ENCODE measurements at places on chromosomes 11 and 22.

DNA sequence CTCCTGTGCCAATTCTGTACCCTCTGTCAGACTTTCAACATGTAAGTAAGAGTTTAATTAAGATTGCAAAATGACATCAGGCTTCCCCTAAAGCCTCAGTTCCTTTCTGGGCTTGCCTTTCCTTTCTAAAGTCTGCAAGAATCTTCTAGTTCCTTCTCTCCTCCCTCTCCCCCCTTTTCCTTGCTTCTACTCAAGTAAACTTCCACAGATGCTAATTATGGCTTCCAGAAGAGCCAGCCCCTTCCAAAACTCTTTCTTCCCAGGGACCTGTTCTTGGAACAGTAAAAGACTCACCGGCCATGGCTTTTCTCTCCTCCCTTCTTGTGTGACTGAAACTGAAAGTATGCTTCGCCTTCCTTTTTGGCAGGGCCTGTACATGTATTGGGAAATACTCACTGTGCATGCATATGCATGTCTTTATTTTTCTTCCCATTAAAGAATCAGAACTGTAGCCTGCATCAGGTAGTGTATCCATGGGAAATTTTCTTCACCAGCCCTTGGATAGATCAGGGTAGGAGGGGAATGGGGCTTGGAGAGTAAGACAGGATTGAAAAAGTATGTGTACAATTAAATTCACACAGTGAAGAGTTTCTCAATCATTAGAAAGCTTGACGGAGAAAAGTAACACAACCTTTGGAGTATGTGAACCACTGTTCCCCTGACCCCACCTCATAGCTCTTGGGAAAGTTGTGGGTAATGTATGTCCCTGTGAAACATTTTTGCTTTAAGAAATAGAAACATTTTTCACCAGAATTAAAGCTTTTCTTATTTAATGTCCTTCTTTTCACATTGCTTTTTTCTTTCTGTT, at the start of gene CASP1:
TSS of gene CASP1 (minus strand) at position 332 of the 808 bp plus-strand sequence. CDS start at position 301, 31 bp downstream.
- no peak for DNase-seq

- no peak for DNase-seq
Measured at GRCh38 chr11:78532991-78533390, 41.7 kb downstream of the NARS2 start.

GRCh38 chr11:30260813-30261212, 30.0 kb downstream of the FSHB start:
- DNase-seq = no peak

- DNase-seq = no peak
Measured at GRCh38 chr11:128349650-128350299, 237.6 kb downstream of the ETS1 start.

DNA sequence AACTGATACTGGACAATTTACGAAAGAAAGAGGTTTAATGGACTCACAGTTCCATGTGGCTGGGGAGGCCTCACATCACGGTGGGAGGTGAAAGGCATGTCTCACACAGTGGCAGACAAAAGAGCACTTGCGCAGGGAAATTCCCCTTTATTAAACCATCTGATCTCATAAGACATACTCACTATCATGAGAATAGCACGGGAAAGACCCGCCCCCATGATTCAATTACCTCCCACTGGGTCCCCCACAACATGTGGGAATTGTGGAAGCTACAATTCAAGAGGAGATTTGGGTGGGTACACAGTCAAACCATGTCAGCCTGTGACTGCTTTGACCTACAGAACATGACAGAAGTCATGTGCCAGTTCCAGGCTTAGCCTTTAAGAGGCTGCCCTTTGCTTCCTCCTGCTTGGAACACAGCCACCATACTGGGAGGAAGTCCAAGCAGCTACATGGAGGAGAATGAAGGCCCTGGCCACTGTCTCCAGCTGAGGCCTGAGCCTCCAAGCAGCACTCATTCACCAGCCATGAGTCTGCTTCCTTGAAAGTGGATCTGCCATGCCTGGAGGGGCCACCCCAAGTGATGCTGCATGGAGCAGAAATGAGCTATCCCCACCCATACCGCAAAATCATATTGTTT, 10.9 kb upstream of the GAL start:
- no peak for DNase-seq

GRCh38 chr11:19849947-19850593, 137.4 kb downstream of the NAV2 start:
- no peak for DNase-seq

DNA sequence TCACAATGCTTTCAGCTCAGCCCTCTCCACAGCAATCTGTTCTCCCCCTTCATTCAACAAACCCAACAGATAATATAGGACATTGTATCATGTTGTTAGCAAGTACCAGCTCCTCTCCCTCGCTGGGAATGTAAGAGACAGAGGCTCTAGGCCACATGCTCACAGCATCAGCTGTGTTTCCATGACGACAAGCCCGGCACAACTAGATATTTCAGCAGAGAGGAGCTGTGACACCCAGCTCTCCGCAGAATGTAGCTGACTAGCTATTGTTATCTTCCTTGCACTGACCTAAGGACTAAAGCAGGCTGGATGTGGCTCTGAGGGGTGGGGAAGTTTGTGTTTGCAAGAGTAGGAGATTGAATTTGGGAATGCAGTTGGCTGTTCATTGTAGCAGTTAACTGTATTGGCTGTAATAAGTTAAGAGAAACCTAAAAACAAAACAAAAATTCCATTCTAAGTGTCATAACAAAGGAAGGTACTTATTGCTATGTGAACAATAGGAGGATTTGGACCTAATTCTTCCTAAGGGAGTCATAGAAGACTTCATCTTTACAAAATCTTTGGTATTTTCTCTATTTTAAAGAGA, 28.0 kb upstream of the RRAS2 start:
- no peak for DNase-seq

DNA sequence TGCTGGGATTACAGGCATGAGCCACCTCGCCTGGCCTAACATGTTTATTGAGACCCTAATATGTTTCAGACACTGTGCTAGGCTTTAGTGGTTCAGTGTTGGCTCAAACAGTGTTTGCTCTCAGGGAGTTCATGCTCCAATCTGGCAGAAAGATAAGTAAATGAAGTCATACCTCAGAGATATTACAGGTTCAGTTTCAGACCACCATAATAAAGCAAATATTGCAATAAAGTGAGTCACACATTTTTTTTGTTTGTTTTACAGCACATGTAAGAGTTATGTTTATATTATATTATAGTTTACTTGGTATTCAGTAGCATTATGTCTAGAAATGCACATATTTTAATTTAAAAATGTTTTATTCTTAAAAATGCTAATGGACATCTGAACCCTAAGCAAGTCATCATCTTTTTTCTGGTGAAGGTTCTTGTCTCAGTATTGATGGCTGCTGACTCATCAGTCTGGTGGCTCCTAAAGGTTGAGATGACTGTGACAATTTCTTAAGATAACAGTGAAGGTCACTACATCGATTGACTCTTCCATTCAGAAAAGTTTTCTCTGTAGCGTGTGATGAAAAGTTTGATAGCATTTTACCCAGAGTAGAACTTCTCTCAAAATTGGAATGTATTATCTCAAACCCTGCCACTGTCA, 243.0 kb upstream of the ANO5 start:
- no peak for DNase-seq

DNA sequence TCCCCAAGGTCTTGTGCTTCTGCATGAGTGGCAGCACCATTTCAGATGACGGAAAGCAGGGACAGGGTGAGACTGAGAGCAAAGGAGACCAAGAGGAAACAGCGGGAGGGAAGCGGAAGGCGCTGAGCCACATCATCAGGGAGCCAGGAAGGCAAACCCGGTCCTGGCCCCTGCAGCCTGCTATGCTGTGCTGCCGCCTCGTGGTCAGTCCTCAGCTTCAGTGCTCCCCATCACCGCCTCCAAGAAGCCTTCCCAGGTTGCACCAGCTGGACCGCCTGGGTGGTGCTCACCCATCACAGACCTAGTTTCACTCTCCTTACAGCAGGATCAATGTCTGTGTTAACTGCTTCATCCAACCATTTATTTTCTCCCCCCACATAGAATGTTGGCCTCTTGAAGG, 73.0 kb upstream of the PHF21B start:
- no peak for DNase-seq

DNA sequence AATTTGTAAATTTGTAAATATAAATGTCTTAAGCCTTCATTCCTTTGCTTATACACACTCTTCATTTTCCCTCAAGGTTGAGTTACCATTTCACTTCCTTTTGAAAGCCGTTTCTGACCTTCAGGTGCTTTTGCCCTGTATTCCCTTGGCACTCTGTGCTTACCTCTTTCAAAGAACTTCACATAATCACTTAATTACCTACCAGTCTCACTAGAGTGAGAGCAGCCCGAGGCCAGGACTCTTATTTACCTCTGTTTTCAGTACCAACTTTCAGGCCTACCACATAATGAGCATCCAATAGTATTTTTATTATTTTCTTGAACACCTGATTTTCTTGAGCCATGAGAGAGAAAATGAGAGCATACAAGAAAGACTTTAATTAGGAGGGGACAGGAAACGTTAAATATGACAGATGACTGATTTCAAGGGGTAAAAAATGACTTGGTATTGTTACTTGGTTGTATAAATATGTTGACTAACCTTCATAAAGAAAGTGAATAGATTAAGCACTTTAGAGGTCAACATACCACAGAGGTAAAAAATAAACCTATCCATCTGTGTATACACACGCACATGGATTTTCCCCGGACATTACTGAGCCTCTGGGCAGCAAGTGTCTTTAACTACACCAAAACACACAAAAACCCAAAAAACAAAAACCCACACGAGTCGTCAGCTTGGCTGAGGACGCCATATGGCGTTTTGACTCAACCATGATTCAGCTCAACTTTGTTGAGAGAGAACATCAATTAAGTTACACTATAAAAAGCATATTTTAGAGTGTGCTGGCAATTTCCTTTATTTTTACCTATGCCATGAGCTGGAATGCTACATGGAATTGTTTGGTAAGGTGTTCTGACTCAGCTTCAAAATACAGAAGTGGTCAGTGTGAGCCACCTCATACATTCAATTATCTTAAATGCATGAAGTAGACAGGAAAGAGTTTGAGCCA, 7.6 kb downstream of the ATXN10 start:
- no peak for DNase-seq

DNA sequence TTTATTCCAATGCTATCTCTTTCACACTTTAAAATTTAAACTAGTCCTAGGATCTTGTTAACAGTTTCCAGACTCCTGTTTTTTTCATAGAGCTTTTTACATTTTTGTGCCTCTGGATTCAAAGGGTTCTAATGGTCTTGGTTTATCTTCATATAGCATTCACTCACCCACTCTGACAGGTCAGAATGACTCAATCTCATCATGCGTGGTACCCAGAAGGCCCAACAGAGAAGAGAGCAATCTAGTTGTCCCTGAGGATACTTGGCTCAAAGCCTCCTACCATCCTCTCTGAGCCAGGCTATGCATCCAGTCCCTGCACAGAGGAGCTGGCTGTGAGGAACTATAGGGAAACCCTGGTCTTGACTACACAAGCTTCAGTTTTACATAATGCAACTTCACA, 27.5 kb downstream of the MAML2 start:
- no peak for DNase-seq

- DNase-seq = no peak
Measured at GRCh38 chr11:125305345-125305744, 140.8 kb downstream of the PKNOX2 start.

DNA sequence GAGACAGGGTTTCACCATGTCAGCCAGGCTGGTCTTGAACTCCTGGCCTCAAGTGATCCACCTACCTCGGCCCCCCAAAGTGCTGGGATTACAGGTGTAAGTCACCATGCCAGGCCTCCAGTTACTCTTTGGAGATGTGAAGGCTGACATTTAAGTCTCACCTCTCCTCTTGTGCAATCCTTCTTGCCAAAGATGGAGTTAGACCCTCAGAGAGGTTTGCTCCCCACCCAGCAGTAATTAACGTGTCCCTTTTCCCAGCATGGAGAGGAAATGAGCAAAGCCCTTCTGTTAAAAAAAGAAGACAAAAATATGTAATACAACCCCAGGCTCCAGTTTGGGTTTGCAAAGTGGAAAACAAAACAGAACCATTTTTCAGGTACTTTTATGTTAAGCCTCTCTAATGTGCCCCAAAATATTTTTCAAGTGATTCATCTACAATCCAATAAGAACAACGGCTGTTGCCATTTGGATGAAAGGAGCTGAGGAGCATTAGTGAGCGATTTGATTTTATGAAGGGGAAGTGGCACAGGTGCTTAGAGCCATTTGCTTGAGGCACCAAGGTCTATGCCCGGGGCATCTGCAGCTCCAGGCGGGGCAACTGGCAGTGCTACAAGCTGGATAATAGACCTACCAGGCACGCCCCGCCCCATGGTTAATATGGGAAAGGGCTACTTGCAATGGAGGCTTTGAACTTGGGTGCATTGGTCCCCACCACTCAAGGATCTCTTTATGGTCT, 57.2 kb downstream of the GRIK4 start:
- no peak for DNase-seq

DNA sequence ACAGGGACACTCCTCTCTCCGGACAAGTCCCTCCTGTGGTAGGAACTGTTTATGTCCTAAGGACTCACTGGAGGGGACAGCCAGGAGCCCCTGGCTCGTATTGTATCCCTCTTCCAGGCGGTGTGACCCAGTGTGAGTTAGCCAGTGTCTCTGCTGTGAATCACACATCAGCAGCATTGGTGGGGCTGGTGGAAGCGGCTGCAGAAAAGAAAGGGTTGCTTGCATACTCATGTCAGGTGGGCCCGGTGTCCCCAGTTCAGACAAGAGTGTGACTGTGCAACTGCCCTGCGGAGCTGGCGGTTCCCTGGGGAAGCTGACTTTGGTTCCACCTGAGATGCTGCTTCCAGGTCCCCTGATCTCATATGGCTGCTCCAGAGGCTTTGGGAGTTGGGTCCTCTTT, 99.4 kb downstream of the ZBTB16 start:
- no peak for DNase-seq

- no peak for DNase-seq
Measured at GRCh38 chr11:40045312-40045711, 1414.1 kb downstream of the LRRC4C start.

GRCh38 chr11:21511835-21512440, 680.9 kb upstream of the ANO5 start:
- DNase-seq = peak; percentile 30

GRCh38 chr22:38837414-38837928, 6.4 kb downstream of the NPTXR start:
- no peak for DNase-seq

GRCh38 chr11:113705871-113706655, at the start of gene TMPRSS5:
TMPRSS5 (minus strand) TSS chr11:113706308; CDS start chr11:113706224, 84 bp downstream.
- no peak for DNase-seq

DNA sequence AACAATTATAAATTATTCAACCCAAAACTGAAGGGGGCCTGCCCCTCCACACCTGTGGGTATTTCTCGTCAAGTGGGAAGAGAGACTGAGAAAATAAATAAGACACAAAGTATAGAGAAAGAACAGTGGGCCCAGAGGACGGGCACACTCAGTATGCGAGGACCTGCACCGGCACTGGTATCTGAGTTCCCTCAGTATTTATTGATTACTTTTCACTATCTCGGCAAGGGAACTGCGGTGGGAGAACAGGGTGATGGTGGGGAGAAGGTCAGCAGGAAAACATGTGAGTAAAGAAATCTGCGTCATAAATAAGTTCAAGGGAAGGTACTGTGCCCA, 3.2 kb downstream of the C11orf54 start:
- DNase-seq = no peak

- no peak for DNase-seq
Measured at GRCh38 chr11:114154271-114155047, 94.9 kb downstream of the ZBTB16 start.

- DNase-seq = no peak
Measured at GRCh38 chr11:80773919-80774318, 1333.1 kb upstream of the TENM4 start.

- no peak for DNase-seq
Measured at GRCh38 chr22:35921777-35922176, 106.8 kb downstream of the RBFOX2 start.

- DNase-seq = no peak
Measured at GRCh38 chr11:8672346-8672745, 10.1 kb downstream of the TRIM66 start.

- no peak for DNase-seq
Measured at GRCh38 chr11:69114811-69115523, 40.8 kb upstream of the SMIM38 start.

Data from omental fat pad (tissue), 4 donors.